ENCODE measurements at places on chromosomes 1 and 21.

GRCh38 chr1:89322402-89322801, 41.5 kb upstream of the GBP6 start:
- DNase-seq: no peak

GRCh38 chr1:59428828-59429227, 131.9 kb downstream of the FGGY start:
- no peak for DNase-seq

GRCh38 chr1:4825800-4826450, 171.5 kb downstream of the AJAP1 start:
- DNase-seq: no peak

DNA sequence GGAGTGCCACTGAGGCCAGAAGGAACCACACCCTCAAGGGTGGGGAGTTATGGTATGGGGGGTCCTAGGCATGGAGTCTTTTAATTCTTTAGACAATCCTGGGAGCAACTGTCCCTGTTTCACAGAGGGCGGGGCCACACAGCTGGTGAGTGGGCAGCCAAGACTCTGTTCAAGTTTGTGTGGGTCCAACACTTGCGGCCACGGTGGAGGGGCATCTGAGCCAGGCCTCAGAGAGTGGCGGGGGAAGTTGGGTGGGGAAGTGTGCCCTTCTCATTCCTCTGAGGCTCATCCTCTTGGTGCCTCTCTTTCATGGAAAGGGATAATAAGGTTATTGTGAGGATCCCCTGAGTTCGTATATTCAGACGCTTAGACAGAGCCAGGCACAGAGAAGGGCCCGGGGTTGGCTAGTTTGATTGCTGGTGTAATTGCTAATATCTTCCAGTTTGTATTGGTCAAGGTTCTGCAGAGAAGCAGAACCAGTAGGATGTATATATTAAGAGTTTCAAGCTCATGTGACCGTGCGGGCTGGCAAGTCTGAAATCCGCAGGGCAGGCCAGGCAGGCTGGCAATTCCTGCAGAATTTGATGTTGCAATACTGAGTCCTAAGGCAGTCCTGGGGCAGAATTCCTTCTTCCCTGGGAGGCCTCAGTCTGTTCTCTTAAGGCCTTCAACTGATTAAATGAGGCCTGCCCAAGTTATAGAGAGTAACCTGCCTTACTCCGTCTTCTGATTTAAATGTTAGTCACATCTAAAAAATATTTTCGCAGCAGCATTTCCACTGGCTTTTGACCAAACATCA, 15.9 kb downstream of the PCSK9 start:
- no peak for DNase-seq

- DNase-seq: no peak
These were observed 4.2 kb downstream of the COX20 start for GRCh38 chr1:244839656-244840055.

DNA sequence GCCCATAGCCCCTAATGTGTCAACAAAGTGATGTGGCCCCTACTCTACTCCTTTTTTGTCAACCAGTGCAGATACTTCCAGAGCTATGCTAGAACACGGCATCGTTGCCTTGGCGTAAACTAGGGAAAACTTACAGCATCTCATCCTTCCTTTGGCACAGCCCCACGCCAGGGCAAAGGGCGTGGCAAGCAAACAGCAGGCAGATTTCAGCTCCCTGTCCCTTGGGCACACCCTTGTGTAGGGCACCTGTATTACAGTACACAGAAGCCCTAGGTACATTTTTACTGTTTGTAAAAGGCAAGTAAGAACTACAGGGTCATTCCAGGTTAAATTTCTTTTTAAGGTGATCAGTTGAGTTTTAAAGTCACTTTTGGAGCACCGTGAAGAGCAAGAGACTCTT, 29.3 kb downstream of the PRDX6 start:
- DNase-seq: no peak

DNA sequence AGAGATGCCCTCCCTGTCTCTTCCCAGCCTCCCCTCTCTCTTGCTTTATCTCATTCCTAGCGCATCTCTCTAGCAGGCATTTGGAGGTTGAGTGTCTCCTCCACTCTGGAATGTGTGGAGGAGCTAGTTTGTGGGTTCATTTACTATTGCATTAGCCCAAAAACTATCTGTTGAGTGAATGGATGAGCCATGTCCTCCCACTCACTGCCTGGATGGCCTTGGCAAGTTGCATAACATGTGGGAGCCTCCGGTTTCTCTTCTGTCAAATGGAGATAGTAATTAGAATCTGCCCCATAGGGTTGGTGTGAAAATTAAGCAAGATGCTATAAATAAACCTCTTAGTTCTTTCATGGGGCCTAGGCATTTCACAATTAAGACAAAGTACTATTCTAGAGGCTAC, 181.8 kb downstream of the KAZN start:
- no peak for DNase-seq

DNA sequence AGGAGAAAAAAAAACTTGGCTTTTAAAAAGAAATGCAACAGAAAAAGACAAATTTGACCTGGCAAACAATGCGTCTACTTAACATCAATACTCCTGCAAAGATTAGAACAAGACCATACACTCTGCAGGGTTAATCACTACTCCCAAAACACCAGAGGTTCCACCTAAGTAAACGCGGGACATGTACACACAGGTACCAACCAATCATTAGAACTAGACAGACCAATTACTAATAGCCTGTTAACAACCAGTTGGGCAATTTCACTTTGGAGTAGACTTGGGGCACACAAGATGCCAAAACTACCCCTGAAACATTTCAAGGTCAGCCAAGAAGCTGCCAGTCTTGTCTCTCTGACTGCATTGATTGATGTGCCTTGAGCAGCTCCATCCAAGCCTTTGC, 125.8 kb downstream of the RRAGC start:
- no peak for DNase-seq

- peak; percentile 8 for DNase-seq
These were observed 88.6 kb downstream of the NUF2 start for GRCh38 chr1:163410073-163410999.

DNA sequence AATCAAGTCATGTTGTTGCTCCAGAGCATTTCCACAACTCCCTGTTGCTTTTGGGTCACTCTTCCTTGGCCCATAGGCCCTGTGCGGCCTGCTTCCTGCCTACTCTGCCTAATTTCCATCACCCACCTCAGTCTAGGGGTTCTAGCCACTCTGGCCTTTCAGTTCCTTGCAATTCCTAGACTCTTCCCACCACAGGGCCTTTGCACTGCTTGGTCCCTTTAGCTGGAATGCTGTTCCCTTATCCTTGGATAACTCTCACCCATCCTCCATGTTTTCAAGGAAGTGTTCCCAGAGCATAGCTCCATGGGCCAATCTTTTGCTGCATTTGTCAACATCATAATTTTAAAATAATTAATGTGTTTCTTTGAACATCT, 18.7 kb downstream of the EPHB2 start:
- no peak for DNase-seq

- DNase-seq: no peak
These were observed 6.8 kb upstream of the TADA1 start for GRCh38 chr1:166882893-166883292.

DNA sequence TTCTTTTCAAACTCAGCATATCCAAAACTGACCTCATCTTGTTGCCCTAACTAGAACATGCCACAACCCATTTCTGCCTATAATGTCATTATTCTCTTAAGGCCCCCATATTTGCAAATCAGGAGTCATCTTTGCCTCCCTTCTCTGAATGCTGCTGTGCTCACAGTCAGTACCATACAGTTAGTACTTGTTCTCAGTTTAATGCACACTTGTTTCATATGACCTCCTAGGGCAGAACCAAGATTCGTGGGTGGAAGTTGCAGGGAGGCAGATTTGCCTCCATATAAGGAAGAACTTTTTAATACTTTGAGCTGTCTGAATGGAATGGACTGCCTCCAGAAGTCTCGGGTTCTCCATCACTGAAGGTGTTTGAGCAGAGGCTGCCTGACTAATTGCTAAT, 9.2 kb downstream of the CAP1 start:
- DNase-seq: no peak
